Effector memory CD8-positive, alpha-beta T cell (primary cell): ENCODE measurements at places on chromosomes 7 and 10.

GRCh38 chr10:75708060-75708459, 276.6 kb downstream of the LRMDA start:
- DNase-seq: no peak

GRCh38 chr10:48667960-48668590, 16.6 kb upstream of the WDFY4 start:
- DNase-seq: no peak

DNA sequence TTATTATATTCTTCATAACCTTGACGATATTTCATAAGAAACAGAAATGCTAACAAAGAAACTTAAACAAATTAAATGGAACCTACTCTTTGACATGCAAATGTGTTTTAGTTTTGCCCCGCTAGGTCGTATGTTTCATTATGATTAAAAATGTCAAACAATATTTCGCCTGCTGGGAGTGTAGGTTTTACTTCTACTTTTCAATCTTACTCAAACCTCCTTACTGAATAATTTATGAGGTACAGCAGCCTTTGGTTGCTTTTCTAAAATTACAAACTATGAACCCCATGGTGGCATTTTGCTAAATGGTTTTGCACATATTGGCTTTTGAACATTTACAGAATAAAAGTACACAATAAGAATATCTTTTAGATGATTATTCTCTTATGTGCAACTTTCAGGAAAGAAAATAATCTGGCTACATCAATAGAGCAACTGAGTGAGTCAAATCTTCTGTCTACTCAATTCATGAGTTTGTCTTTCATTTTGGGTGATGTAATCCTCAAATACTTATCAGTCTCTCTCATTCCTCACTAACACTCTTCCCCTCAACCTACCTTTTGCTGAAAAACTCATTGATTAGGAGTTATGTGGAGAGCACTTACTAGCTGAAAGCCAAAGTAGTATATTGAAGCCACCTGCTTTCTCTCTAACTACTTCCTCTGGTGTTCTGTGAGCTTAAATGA, 1226.4 kb downstream of the XPNPEP1 start:
- no peak for DNase-seq

DNA sequence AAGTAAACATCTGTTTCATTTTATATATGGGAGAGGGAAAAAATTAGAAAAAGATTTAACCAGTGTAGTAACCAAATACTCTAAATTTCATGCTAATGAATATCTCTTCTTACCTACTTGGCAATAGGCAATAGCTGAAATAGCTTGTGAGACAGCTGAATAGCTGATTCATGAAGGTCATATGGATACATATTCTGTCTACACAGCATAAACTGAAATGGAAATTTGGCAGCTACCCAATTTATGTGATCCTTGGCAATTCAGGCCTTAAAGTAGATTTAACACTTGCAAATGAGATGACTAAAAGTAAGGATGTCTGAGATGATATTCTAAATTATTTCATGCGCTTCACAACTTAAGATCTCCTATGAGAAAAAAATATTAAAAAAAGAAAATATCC, 261.2 kb upstream of the SEMA3A start:
- no peak for DNase-seq

DNA sequence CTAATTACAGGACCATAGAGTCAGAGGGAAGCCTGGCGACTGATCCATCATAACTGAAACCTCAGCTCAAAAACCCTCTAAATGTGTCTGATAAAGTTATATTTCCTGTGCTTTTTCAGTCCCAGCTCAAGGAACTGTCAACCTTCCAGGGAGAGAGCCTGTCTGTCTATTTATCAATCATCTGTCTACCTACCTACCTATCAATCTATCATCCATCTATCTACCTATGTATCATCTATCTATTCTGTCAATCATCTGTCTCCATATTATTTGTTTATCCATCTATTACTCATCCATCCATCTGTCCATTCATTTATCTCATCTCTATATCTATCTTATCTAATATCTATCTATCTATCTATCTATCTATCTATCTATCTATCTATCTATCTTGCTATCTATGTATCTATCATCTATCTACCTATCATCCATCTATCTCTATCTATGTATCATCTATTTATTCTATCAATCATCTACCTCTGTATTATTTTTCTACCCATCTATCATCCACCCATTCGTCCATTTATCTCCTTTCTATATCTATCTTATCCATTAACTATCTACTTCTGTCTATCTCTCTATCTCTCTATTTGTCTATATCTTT, 161.4 kb downstream of the PRKCQ start:
- no peak for DNase-seq

- DNase-seq: no peak
These were observed 8.8 kb downstream of the PSD start for GRCh38 chr10:102409604-102410428.

GRCh38 chr10:49738616-49739360, 23.3 kb downstream of the OGDHL start:
- no peak for DNase-seq

- no peak for DNase-seq
These were observed 27.1 kb upstream of the PRKCQ start for GRCh38 chr10:6607182-6607581.

DNA sequence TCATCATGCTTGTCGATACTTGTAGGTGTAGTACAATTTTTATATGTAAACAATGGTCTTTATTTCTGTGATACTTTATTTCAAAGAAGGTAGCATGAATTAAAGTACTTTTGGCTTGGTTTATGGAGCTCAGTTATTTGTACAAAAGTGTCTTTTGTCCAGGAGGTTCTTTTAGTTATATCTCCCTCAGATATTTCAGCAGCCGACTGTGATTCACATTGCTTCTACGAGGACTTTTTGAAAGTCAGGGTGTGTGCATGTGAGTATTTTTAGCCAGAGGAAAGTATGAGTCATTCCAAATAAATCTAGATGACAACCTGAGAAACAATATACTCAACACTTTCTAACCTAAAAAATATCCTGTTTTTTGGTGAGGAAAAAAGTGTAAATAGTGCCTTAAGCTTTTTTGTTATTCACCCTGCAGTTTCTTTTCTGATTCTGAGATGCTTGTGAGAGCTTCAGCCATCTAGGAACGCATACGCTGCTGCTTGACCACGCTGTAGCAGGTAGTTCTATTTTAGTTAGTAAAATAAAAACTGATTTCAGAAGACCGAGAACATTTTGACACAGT, 595 bp upstream of the SUN1 start:
- no peak for DNase-seq

- DNase-seq: no peak
These were observed 15.0 kb upstream of the STN1 start for GRCh38 chr10:103932971-103933370.

- DNase-seq: no peak
These were observed 24.9 kb upstream of the WDFY4 start for GRCh38 chr10:48659790-48660189.

DNA sequence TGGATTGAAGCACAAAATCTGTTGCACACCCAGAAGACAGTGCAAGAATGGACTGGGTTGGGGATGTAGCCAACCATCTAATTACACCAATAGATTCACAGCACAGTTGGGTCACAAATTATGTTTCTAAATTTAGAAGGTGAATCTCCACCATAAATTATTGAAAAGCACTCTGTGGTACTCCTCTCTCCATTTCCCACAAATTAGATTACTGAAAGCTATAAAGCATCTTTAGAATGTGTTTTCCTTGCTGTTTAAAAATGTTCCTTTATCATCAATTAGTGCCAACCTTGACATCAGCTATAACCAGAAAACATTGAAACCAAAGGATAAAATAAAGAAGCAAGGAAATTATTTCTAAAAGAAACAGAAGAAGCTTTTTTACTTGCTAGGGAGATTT, 39.9 kb upstream of the HDAC9 start:
- DNase-seq: no peak

GRCh38 chr10:76353237-76353851, 921.9 kb downstream of the LRMDA start:
- no peak for DNase-seq
